ENCODE measurements at places on chromosomes 2 and 18. TPM values are rescaled to one million over a fixed set of nuclear protein-coding genes. Genes with fewer than 3 reads are reported as not detected.
A peak's percentile ranks its signal among the peaks of the same experiment; 100 is the strongest.

Gene SKOR2
- not detected for total RNA-seq

DNA sequence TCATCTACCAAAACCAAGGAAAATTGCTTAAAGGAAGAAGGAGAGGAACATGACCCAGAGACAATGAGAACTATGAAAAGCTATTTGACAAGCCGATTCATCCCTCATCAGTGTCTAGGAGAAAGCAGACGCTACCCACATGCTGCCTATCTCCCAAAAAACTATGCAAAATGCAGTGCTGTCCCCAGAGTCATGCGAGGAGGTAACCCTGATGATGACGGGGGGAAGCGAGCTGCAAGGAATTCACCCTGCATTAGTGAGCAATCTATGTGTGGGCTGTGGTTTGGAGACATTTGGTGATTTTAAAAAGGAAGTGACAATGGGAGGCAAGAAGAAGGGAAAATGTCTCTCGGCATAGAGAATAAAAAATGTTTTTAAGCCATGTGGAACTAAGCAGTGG lies 472.7 kb downstream of the CMPK2 start:
- no peak for DNase-seq

DNA sequence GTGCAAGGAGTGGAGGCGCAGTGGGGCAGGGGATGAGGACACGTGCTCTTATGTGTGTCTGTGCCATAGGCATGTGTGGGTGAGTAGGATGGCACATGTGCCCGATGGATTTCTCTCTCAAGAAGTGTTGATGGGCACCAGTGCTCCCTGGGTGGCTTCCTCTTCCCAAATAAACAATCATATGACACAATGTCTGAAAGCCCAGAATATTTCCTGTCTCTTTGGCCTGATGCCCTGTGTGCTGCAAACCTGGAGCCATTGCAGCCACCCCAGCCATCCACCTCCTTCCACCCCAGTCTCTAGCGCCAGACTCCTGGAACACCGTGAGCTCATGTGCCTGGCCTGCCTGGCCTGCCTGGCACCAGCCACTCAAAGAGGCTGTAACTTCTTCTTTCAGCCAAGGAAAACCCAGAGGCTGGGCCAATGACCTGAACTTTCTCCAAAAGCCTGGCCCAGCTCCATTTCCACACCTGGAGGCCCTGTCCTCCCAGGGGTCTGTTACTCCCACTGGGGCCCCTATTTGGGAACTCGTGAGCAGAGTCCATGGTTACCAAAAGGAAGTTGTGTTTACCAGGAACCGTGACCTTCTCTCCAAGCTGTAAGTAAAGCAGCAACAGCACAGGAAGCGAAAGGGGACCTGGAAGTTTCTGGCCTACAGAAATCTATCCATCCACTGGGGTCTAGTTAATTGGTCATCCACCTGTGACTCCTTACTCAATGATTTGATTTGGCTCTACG lies 9.5 kb upstream of the ZBTB7C start:
- no peak for DNase-seq

- DNase-seq = no peak
These were observed 41.8 kb downstream of the RAPGEF4 start for GRCh38 chr2:172777431-172777830.

Gene LYPD6
- total RNA-seq = 1.4 TPM

DNA sequence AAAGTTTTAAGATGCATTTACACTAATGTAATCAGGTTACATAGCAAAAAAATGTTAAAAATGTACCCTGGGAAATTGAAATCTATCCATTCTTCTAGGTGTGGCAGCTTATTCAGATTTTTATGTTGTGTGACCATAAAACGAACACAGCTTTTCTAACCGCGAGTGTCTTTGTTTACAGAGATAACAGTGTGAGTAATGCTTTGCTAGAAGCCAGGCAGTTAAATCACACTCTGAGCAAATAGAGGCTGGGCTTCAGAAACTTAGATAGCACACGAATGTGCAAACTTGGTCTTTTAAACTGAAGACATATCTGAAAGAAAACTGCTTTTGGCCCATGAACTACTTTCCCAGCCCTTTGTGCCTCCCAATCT lies 116.1 kb downstream of the SPTBN1 start:
- DNase-seq = no peak

DNA sequence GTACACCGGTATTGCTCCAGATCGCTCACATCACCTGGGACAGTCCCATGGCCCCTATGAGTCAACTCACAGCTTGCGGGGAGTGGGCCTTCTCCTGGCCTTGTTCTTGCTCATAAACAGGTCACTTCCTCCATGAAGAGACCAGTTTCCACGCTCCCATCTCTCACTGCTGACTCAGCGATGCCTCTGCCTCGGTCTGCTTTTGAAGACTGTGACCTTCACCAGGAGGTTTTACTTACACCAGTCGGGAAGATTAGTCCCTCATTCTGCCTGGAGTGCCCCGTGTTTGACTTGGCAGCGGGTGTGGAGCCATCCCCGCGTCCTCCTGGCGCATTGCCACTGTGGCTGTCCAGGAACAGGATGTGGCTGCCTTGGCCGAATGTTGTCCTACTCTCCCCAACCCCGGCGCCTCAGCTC lies 159.8 kb downstream of the RHBDD1 start:
- DNase-seq = peak; percentile 33

GRCh38 chr2:43032213-43033015 lies 194.0 kb downstream of the ZFP36L2 start:
- DNase-seq = peak; percentile 88

Gene CTNNA2
- total RNA-seq = 1.4 TPM

- DNase-seq = no peak
These were observed 39.0 kb upstream of the LBH start for GRCh38 chr2:30192314-30192713.

DNA sequence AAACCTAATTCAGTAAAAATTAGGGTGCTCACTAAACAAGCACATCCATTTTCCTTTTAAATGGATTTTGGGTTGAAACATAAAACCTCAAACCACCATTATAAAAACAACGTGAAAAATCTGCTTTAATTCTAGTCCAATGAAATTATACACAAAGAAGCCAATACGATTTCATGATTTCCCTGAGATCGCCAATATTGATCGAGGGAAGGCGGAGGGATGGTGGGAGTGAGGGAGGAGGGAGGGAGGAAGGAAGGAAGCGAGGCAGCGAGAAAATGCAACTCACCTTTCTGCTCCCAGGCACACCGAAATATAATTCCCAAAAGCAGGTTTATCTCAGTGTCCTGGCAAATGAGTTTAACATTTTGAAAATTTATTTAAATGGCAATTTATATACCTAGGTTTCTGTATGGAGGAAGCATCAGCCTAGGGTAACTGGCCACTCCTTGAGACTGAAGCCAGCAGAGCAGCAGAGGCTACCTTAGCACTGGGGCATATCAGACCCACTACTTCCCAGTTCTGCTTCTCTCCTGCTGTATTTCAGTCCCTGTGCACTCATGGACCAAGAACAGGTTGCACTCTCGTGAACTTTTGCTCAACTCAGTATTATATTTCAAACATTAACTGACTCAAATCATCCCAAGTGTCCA lies 2.3 kb upstream of the ONECUT2 start:
- no peak for DNase-seq

DNA sequence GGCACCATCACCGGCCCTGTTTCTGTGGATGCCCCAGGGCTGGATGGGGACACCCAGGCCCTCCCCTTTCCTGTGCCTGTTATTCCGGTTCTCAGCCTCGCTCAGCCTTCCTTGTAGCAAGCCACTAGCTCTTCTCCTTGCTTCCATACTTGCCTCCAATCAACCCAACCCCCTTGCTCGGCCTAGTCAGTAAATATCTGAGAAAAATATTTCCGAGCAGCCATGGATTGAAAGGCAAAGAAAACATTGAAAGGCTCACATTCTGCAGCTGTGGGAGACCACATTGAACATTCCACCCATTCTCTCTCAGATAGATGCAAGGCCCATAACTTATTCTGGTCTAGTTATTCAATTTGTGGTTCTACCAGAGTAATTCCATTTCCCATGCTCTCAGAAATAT lies 114.9 kb downstream of the SPP2 start:
- DNase-seq = no peak

DNA sequence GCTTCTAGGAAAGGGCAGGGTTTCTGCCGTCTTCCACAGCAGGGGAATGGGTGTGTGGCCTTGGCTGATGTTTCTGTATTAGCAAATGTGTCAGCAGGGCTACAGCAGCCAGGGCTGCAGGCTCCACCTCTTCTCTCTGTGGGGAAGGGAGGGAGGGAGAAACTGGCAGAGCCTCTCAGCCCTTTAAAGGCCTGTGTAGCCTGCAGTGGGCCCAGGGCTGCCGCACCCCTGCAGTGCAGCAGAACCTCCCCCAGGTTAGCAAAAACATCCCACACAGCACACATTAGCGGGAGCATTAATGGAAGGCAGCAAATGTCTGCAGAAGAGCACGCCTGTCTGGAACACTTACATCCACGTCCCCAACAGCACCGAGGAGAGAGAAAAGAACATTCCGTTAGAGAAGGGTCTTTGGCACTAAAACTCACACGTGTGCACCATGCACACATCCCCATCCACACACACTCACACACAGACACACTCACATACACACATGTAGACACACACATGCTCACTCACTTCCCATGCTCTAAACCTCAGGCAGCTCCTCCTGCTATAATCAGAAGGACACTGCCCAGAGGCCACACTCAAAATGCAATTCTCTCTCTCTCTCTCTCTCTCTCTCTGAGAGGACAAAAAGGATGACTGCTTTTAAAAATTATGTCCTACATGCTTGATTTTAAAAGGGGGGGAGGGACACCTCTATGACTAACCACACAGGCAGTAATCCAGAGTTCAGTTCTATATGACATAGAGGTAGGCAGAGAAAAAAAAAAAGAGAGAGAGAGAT lies 24.1 kb downstream of the MRPL35 start:
- peak; percentile 73 for DNase-seq

GRCh38 chr2:144470334-144470733 lies 49.6 kb downstream of the ZEB2 start:
- DNase-seq = no peak

Gene NEU2
- total RNA-seq = not detected

Gene CRYBA2
- total RNA-seq = not detected

GRCh38 chr2:181438261-181438660 lies 18.9 kb upstream of the ITGA4 start:
- DNase-seq = no peak

DNA sequence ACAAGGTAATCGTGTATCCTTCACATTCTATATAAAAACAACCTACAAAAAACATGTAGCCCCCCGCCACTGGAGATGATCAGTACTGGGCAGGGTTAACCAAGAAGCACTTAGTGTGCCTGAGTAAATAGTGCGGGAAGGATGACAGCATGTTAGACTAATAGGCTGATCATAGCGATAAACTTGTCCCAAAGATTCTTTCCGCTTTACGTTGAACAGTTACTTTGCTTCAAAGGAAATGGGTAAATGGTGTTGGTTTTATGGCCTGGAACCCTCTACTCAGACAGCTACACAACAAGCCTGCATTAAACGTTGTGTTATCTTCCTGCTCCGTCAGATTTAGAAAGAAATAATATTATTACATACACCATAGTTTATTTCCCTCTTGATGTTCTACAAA lies 67.7 kb downstream of the CTAGE1 start:
- DNase-seq = no peak

GRCh38 chr2:106956879-106957278 lies 70.9 kb upstream of the ST6GAL2 start:
- DNase-seq = no peak

- DNase-seq = no peak
These were observed 393.8 kb upstream of the LYPD1 start for GRCh38 chr2:133063775-133064174.

GRCh38 chr2:157727693-157728092 lies 99.0 kb upstream of the ACVR1C start:
- no peak for DNase-seq

DNA sequence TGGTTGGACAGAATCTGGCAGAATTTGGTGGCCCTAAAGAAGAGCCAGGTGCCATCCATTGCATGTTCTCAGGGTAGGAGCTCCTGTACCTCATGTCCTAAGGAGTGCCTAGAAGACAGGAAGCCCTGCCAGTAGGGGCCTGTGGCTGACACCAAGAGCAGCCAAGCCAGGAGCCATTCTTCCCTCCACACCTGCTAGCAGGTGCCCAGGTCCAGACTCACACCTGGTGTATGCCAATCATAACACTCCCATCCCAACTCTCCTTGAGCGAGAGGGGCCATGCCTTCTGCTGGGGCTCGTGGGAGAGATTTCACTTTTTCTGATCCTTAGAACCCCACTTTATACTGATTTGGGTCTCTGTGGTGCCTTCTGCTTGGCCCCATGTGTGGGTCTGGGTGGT lies 26.5 kb upstream of the TMEM37 start:
- DNase-seq = no peak

Gene PMS1
- total RNA-seq = 36.2 TPM

DNA sequence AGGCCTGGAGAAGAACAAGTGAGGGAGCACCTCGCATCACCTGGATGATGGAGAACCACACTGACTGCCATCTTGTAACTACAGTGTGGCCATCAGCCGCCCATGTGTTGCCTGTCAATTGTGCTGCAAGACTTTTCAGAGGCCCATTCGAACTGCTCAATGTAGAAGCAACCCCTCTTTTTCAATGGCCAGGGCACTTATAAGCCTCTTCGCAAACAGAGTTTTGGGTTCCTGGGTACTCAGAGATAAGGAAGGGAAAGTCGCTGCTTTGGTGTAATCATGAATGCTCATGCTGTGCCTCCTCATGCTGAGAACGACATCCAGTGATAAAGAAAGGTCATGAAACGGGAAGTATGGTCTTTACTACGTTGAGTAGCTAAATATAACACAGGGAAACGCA lies 143.9 kb upstream of the SLC39A10 start:
- DNase-seq = no peak

GRCh38 chr2:217553679-217554078 lies 449.1 kb downstream of the TNS1 start:
- DNase-seq = no peak

Gene MAP3K19
- 23.2 TPM for total RNA-seq

Gene AMER3
- not detected for total RNA-seq

Gene SULT1C2
- 0.40 TPM for total RNA-seq

GRCh38 chr2:222127660-222128059 lies 171.1 kb downstream of the PAX3 start:
- DNase-seq = no peak

Gene MFSD2B
- total RNA-seq = not detected

Gene REG1B
- not detected for total RNA-seq

GRCh38 chr2:53315149-53315548 lies 452.5 kb upstream of the CHAC2 start:
- DNase-seq = no peak

- no peak for DNase-seq
These were observed 687.9 kb upstream of the SETBP1 start for GRCh38 chr18:43992741-43993140.

- DNase-seq = no peak
These were observed 50.7 kb upstream of the RNU4ATAC start for GRCh38 chr2:121479882-121480522.

- no peak for DNase-seq
These were observed 229.2 kb downstream of the SEPTIN10 start for GRCh38 chr2:109384308-109385271.

Gene POTEE
- not detected for total RNA-seq

DNA sequence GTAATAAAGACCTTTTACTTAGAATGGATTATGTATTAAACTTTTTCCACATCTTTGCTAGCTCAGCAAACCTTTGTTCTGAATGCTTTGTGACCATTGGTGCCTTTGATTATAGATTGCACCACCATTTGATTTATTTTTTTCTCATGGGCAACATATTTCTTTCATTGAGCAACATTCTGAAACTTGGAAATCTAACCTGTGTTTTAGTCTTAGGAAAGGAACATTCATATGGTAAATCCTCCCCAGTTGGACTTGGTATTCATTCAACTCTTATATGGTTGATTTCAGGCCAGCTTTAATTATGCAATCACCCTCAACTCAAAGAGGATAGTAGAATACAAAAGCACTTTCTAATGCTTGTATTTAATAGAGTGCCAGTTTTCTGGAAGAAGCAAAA lies 1077.9 kb upstream of the ZEB2 start:
- DNase-seq = no peak

Gene AGBL5
- 11.7 TPM for total RNA-seq

- DNase-seq = no peak
These were observed 48.4 kb downstream of the LRRTM1 start for GRCh38 chr2:80255918-80256781.
